ENCODE measurements at places on chromosomes 1 and 21. TPM values are rescaled to one million over a fixed set of nuclear protein-coding genes. Genes with fewer than 3 reads are reported as not detected.

Gene GJB3
- not detected for total RNA-seq

Gene UBE2G2
- 71.0 TPM for total RNA-seq

Gene NME7
- 4.2 TPM for total RNA-seq

Gene TESK2
- total RNA-seq: 7.1 TPM

Gene NR5A2
- total RNA-seq: 0.21 TPM

Gene TEX35
- total RNA-seq: not detected

Gene SMCP
- not detected for total RNA-seq

Gene NEXN
- 7.8 TPM for total RNA-seq

Gene WDR77
- 57.5 TPM for total RNA-seq

Gene DCLRE1B
- 14.3 TPM for total RNA-seq

Gene IRF6
- total RNA-seq: 0.10 TPM

Gene RHD
- total RNA-seq: not detected

Gene FCRL2
- 0.36 TPM for total RNA-seq

Gene PROX1
- 0.13 TPM for total RNA-seq

Gene ANKRD65
- total RNA-seq: 1.2 TPM

Gene MRPS15
- 100 TPM for total RNA-seq

Gene CFAP141
- not detected for total RNA-seq
